Non-pigmented ciliary epithelial cell (primary cell): ENCODE measurements at places on chromosomes 7 and 10.

DNA sequence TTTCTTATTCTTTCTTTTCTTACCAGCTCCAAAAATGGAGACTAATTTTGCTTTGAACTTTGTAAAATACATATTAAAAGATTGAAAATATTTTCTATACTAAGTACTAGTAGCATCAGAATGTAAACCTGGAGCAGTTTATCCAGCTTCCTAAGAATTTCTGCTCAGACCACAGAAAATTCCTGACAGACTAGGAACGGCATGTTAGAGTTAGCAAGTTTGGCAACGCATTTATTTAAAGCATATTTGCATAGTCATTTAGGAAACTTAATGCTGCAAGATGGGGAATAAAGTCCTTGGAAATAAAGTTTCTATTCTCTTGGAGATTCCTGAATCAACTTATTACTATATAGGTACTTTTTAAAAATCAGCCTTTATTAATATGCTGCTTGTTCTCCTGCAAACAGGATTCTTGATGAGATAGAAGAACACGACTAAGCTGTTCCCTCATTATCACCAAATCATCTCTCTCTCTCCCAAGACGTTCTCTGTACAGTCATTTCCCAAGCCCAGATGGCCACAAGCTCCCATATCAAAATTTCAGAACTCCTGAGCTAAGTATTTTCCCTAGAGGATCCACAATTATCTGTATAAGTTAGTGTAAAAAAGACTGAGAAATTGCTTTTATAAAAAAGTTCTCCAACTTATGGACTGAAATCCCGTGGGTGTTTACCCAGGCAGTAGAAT lies 305.8 kb upstream of the NEBL start:
- no peak for DNase-seq

DNA sequence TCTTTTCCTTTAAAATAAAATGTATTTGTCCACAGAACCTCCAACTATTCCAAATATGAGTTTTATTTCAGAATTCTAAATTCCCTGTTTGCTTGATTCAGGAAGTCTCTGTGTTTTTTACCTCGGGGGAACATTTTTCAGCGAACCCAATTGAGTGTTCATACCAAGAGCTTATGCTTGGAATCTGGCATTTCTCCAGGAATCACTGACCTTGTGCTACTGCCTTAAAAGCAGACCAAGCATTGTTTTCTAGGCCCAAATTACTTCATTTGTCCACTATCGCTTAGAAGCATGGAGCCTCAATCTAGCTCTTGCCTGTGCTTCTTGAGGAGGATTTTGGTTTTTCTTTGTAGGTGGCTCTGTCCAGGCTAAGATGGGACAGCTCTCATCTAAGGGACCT lies 59.4 kb downstream of the EBLN1 start:
- no peak for DNase-seq

- DNase-seq, result no peak
Observed at GRCh38 chr10:129993621-129994020, 29.5 kb upstream of the EBF3 start.

DNA sequence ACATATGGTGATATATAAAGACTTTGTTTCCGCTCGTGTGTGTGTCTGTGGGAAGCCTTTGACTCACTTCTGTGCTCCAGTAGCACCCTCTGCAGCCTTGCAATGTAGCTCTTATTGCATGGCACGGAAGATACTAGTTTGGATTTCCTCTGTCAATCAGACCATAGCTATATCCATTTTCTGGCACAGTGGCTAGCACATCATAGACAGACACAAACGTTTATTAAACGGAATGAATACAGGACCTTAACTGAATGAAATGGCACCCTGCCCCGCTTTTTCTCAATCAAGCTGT lies 124.0 kb upstream of the PTPN20 start:
- DNase-seq, result no peak

DNA sequence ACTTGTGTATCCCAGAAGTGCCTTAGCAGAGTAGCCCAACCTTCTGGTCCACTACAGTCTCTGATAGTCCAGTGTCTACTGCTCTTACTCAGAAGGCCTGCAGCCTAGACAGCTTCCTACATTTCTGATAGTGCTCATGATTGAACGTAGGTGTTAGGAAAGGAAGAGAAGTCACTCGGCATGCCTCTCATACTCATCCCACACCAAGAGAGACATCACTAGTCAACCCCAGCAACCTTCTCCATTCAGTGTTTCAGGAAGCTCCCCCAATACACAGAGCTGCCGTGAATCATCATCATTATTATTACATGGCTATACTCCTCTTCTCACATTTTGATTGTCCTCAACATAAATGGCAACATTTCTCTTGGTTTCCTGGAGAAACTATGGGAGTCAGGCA lies 166.4 kb downstream of the COBL start:
- DNase-seq, result no peak

- DNase-seq, result no peak
Observed at GRCh38 chr10:3782146-3782450, 2.9 kb downstream of the KLF6 start.
